ENCODE measurements at places on chromosomes 6 and 20.

DNA sequence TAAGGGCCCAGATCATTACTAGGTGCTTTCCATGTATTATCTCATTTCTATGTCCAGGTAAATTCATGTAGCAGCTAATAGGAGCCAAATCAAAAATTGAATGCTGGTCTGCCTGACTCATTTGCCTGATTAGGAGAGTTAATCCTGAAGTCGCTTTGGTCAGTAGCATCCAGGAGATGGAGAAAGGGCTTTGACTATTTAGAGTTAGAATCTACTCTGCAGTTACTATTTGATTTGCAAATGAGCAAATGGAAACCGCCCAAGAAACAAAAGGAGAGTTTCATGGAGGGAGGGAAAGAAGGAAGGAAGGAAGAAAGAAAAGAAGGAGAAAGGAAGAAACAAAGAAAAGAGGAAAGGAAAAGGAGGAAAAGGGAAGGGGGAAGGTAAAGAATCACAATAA is 539.6 kb upstream of the MMS22L start:
- no peak for DNase-seq

- no peak for DNase-seq
Observed at GRCh38 chr6:23176471-23176870, 607.1 kb downstream of the HDGFL1 start.

- no peak for DNase-seq
Observed at GRCh38 chr6:82687855-82688254, 324.2 kb downstream of the TPBG start.

GRCh38 chr6:126792340-126793085 is 326.0 kb upstream of the RSPO3 start:
- no peak for DNase-seq

DNA sequence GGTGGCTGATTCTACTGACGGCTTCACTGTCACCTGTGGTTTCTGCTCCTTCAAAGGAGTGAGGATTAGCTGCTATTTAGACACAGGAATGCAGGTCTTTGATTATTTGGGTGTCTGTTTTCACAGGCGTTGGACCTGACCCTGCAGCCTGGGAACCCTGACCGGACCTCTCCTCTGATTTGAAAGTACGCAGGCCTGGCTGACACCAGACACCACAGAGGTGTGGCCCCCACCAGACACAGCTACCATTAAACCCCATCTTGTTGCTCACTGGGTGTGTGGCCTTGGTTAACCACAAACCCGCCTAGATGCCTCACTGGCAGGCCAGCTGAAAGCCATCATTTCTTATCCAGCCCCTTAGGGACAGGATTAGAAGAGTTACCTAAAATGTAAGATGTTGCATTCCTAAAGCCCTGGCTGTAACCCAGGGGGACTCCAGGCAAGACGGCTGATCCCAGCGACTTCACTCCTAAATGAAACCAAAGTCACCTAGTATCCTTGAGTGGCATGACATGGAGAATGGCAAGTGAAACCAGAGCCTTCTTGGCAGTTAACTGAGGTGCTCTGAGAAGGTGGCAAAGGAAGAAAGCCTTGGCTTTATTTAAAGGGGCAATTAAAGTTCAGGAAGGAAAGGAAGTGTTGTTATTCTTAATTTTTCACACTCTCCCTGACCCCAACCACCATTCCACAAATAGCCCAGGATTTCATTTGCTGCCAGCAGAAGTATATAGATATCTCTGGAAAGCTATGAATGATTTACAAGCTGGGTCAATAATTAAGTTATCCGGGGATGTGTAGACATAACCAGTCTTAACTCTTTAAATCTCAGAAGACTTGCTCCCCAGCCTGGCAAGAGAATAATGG is 169.9 kb downstream of the QRSL1 start:
- DNase-seq, result no peak

DNA sequence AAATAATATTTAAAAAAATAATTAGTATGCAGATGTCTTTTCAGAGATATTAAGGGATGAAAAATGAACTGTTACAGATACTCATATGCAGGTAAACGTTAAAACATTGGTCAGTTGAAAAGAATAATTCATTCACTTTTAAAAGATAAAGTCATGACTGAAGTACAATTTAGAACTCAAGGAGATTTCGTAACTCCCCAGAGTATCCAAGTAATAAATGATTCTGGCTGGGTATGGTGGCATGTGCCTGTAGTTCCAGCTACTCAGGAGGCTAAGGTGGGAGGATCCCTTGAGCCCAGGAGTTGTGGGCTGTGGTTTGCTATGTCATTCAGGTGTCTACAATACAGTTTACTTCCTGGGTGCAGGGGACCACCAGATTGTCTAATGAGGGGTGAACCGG is 122.3 kb upstream of the TMEM181 start:
- no peak for DNase-seq

DNA sequence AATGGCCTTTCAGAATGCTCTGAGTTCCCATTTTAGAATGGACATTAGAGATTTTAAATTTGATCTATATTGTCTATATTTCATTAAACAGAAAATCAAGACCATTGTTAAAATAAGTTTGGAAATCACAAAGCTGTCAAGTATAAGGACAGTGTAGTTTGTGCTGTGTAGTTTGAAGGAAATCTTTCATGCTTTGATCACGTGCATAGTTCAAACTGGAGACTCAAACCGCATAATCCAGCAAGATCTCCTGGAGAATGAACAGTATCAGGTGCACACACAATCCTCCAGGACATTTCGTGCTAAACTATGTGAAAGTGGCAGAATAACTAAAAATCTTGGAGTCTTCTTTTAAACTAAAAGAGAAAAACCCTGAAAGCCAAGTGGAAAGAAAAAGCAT is 60.8 kb upstream of the TBXT start:
- DNase-seq, result no peak

GRCh38 chr6:141464896-141465295 is 667.8 kb upstream of the GJE1 start:
- DNase-seq, result peak; percentile 94

DNA sequence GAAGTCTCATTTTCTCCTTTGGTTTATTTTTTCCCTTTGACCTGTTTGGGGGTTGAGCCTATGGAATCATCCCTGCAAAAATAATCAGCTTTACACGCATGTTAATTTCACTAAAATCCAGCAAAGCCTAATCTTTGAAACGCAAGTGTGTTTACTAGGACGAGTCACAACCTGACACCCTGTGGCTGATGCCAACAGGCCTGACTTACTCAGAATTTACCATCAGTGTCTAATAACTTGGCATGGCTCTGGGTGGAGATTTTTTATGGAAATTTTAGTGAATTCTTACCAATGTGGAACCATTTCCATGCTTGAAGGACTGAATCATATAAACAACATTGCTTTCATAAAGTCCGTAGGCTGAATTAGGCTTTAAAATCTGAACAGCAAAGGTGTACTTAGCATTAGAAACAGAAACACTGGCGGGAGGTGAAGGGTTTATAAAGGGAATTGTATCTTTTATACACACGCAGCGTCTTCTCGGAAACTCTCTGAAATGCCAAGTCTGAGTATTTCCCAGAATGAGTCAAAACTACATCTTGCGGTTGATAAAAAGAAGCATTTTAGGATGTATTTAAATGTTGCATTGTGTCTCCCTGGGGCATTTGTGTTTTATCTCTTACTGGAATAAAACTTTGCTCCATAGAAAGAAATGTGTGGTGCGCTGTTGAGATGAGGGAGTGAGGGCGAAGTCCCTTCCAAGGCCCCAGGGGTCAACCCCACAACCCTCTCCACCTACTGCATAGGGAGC is 81.2 kb downstream of the DACT2 start:
- no peak for DNase-seq

DNA sequence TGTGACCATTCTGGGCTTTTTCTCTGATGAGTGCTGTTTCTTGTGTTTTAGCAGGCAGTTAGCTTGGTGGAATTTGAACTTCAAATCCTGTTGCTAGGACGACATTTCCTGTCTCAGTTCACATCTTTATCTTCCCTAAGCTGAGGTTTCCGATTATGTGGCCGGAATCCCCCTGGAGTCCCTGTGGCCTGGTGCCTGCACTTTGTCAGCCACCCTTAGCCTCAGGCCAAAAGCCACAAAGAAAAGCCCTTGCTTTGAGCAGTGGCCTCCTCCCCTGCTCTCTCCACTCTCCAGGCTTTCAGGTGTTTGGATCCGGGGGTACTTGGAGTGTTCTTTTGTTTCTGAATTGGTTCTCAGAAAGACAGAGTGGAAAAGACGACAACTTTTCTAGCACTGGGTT is 59.9 kb upstream of the PMEPA1 start:
- no peak for DNase-seq

Data from NCI-H1092 treated with DMSO at 0.1 percent for 48 hours (cell line).